ENCODE measurements at places on chromosomes 1 and 21. TPM values are rescaled to one million over a fixed set of nuclear protein-coding genes. Genes with fewer than 3 reads are reported as not detected.

Gene USH2A
- not detected for total RNA-seq

Gene AGMAT
- total RNA-seq: 2.3 TPM

Gene ACTL8
- total RNA-seq: under 0.01 TPM

Gene FAM151A
- not detected for total RNA-seq

Gene OPRD1
- not detected for total RNA-seq

Gene PTGFRN
- total RNA-seq: 47.0 TPM

Gene ZNF593OS
- not detected for total RNA-seq

Gene KCNH1
- not detected for total RNA-seq

Gene TMCO1
- total RNA-seq: 98.2 TPM

Gene AMY2A
- not detected for total RNA-seq

Gene YTHDF2
- 81.5 TPM for total RNA-seq

Gene DEPDC1
- 21.1 TPM for total RNA-seq

Gene FMO3
- total RNA-seq: not detected

Gene S100A16
- total RNA-seq: 470 TPM

Gene VAV3
- total RNA-seq: 2.1 TPM

Gene LRRC39
- 0.30 TPM for total RNA-seq

Gene CFAP126
- total RNA-seq: not detected

Gene ATPAF1
- total RNA-seq: 30.2 TPM

Gene CYP4A22
- not detected for total RNA-seq

Gene PGLYRP4
- not detected for total RNA-seq

Gene OR10J1
- not detected for total RNA-seq
